Activated B cell treated with CpG ODN at 0.5 μM for 24 hours (primary cell): ENCODE measurements at places on chromosomes 2 and 18. TPM values are rescaled to one million over a fixed set of nuclear protein-coding genes. Genes with fewer than 3 reads are reported as not detected.

DNA sequence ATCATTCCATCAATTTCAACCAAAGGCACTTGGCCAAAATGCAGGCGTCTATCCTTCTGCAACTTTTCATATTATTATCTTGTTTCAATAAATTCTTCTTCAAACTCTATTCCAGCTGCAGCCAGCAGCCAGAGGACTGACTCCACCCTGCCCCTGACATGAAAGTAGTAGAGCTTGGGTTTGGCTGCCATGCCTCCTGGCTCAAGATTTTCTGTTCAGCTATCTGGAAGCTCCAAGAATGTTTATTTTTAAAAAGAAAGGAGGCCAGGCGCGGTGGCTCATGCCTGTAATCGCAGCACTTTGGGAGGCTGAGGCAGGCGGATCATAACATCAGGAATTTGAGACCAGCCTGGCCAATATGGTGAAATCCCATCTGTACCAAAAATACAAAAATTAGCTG lies 4.9 kb downstream of the DNAH7 start:
- no peak for DNase-seq

GRCh38 chr2:29527947-29528346 lies 393.4 kb downstream of the ALK start:
- no peak for DNase-seq

DNA sequence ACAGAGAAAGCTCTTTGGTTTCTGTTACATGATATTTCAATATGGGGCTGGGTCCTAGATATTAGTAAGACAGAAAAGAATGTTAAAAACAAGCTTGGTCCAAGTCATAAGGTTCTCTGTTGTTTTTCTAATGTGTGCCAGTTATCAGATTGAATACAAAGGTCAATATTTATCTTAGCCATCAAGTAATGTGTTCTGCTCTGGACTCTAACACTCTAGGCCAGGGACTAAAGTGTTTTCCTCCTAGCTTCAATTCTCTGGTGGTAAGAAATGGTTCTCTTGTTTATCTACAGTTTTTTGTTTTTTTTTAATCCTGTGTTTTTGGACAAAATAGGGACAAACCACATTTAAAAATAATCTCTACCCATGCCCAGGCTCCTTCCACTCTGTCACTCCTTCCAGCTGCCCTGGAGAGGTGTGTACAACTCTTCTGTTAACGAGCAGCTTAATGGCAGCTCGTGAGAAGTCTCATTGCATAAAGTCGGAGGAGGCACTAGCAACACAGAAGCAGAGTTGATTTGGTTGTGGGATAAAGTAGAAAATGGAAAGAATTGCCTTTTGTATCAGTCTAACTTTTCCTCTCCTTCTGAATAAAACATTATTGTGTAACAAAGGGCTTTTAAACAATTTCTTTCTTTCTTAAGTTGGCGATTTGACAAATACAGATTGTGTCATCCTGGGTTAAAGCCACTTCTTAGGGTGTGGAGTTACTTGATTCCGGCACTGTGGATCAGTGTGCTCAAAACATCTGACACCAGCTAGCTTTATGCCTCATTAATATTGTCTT lies 8.0 kb upstream of the SESTD1 start:
- no peak for DNase-seq

- DNase-seq = peak; percentile 12
These were observed 21.0 kb downstream of the SNORC start for GRCh38 chr2:232890896-232891601.

GRCh38 chr18:32437100-32437834 lies 33.4 kb downstream of the GAREM1 start:
- no peak for DNase-seq

GRCh38 chr2:157592948-157593347 lies 35.7 kb downstream of the ACVR1C start:
- DNase-seq = no peak

DNA sequence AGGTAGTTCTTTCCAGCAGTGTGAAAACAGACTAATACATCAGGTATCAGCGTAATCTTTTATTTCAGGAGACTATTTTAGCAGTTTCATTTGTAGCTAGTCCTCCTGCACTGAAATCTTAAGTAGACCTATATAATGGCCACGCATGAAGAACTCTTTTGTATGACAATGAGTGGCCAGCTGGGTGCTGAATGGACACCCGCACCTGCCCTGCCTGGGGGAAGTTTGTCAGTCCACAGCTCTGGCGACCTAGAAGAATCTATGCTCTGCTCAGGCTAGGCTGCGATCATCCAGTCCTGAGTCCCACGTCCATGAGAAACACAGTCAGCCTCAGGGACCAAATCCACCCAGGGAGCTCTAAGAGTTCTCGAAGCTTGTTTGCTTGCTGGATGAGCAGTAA lies 709.2 kb upstream of the ID2 start:
- DNase-seq = no peak

DNA sequence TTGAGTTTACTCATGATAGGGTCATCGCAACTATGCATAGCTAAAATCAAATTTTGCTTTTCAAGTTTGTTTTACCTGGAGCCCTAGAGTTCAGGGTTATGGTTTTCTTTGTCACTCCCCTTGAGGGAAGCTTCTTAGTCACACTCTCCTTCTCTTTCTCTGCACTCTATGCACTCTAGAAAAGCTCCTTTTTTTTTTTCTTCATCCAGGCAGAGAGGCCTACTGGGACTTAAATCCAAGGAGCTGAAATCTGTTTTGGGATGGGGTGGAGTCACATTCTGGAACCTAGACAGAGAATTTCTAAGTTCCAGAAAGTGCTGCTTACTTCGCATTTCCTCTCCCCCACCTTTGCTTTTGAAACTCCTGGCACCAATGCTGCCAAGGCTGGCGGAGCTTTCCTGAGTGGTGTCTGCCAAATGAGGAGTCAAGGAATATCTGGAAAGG lies 19.1 kb upstream of the IL18R1 start:
- DNase-seq = no peak

DNA sequence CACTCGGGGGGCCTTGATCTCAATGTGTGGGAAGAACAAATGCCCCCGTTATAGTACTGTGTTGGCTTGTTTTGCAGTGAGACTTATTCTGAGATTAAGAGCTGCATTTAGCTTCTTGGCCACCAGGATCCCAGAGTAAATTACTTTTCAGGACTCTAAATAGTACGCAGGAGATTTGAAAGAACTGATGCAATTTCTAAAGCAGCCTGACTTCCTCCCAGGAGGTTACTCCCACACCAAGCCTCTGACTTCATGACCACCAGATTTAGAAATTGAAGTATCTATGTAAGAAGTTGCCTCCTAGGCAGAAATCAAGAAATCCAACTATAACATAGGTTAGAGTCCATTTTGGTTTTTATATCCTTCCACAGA lies 67.0 kb downstream of the FEZ2 start:
- DNase-seq = no peak

GRCh38 chr2:215529271-215529670 lies 93.4 kb upstream of the FN1 start:
- no peak for DNase-seq

GRCh38 chr2:222724208-222724607 lies 52.8 kb downstream of the MOGAT1 start:
- DNase-seq = no peak

DNA sequence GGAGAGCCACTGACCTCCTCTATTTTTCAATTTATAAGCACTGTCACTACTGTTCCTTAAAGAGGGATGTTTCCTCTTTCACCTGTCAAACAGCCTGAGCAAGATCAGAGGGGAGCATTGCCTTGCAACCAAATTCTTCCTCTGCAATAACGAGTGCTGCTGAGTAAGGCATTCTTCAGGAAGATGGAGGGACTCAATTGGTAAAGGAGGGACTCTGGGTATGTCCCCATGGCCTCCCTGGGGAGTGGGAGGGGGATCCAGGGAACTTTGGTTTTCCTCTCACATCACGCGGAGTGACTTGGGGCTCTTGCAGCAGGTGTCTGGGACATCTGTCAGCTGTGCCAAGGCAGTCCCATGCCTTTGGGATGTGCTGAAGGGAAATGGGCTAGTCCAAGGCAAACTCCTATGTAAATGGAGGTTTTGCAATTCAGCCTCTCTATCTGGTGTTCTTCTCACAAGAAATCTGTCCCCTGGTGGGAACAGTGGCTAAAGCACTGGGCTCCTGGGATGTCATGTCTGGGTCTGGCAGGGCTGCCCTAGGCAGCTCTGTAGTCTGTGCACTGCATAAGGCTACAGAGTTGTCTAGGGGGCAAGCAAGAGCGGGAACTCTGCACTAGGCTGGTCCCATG lies 14.4 kb upstream of the HES6 start:
- no peak for DNase-seq

- DNase-seq = no peak
These were observed 60.4 kb downstream of the COL4A4 start for GRCh38 chr2:227103583-227103982.

DNA sequence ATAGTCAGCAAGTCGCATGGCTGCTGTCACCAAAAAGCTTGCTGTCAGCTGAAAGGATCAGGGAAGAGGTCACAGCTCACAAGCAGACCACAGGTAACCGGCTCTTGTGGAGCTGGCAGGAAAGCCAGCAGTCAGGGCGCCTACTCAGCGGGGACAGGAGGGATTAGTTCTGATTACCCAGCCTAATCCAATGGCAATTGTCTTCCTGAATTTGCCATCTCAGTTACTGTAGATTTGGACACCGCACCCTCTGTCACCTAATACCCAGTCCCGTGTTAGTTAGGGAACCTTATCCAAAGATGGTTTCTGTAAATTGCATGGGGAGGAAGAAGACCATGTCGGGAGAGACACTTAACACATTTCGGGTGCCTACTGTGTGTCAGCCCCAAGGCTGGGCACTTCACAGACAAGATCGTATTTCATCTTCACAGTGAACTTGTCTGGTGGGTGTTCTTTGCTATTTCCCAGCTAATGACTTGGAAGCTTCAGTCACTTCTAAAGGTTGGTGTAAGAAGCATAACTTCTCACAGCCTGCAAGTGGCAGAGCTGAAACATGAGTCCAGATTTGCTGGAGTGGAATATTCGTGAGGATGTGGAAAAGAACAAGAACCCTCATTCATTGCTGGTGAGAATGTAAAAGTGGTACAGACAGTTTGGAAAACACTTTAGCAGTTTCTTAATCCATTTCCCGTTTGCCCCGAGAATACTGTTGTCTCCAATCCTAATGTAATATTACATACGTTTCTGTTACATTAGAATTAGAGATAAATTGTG lies 9.9 kb downstream of the ALPK2 start:
- DNase-seq = no peak

DNA sequence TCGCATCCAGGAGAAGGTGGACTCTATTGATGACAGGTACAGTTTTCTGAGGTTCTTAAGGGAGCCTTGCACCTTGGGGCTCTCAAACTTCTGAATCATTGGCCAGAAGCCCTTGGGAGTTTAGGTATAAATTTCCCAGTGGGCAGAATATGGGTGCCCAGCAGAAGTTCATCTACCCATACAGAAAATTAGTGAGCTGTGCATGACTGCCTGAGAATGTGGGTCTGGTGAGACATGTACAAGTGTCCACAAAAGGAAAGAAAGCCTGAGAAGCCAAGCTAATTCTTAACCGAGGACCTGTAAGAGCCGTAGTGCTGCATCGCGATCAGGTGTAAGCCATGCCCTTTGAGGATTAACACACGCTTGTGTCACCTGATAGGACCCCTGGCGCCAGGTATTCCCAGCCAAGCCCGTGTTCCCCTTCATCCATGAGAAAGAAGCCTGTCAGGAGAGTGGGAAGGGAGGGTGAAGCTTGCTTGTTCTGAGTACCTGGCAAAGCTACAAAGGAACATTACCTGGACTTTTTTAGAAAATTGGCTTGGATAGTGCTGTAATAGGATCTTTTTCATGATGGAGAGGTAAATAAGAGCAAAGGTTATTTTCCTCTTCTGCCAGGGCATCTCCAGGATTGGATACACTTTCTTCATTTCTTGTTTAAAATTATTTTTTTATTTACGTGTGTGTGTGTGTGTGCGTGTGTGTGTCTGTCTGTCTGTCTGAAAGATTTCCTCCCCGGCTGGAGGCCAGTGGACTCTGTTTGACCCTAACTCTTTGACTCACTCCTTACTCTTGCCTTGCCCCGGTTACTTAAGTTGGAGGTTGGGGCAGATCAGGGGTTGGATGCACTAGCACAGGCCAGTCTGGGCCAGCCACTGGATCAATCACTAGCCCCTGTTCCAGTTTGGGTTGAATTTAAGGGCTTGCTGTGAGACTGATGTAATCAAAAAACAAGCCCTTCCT lies 90.4 kb upstream of the EML6 start:
- DNase-seq = no peak

GRCh38 chr18:49672853-49673252 lies 111.0 kb downstream of the LIPG start:
- DNase-seq = no peak

DNA sequence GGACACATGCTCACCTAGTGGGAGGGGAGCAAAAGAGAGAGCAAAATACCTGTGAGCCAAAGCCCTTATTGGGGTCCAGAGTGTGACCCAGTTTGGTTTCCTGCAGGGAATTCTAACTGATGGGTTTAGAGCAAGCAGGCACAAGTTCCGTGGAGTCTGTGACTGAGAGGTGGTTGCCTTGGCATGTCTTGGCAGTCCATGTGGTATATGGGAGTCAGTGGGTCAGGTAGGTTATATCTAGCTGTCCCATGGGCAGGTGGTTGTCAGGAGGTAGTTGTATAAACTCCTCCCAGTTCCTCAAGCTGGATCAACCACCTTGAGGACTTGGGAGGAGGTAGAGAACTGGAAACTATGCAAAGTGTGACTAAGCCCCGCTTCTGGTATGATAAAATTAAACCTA lies 452.8 kb upstream of the VWC2L start:
- DNase-seq = no peak

- DNase-seq = no peak
These were observed 113.1 kb upstream of the PARD3B start for GRCh38 chr2:204432196-204432595.

- no peak for DNase-seq
These were observed 39.7 kb upstream of the EPAS1 start for GRCh38 chr2:46257476-46257875.

GRCh38 chr2:224584785-224585210 lies 365 bp downstream of the CUL3 start:
- DNase-seq = peak; percentile 66

GRCh38 chr18:3721771-3722648 lies 272.0 kb downstream of the TGIF1 start:
- no peak for DNase-seq

GRCh38 chr18:50507120-50507590 lies 52.7 kb upstream of the MAPK4 start:
- no peak for DNase-seq

DNA sequence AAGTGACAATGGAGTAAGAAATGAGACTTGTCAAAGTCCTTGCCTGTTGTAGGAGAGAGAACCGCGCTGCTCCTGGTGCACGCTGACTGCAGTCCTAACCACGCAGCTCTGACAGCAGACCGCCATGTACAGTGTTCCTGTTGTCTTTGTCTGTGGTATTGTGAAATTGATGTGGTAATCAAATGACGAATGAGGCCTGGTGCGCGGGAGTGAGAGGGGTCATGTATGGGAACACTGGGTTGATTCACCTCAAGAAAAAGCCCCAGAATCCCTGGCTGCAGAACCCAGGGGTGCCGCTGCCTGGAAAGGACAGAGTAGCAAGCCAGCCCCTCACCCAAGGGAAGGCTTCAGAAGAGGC lies 64.0 kb downstream of the INPP4A start:
- DNase-seq = no peak

ITGB6 gene
- total RNA-seq = not detected in 2 replicates

COL5A2 gene
- total RNA-seq = 0.13 and 0.24 TPM in 2 replicates

PDK1 gene
- total RNA-seq = 14.8 and 16.3 TPM in 2 replicates

GAL3ST2 gene
- 0.15 TPM in 1 of 2 replicates, not detected in the other for total RNA-seq

DNAJC5G gene
- not detected in 2 replicates for total RNA-seq

MARCHF7 gene
- total RNA-seq = 86.7 and 89.5 TPM in 2 replicates

CCDC68 gene
- 0.24 and 0.33 TPM in 2 replicates for total RNA-seq

DIPK1C gene
- not detected in 2 replicates for total RNA-seq

RASGRP3 gene
- total RNA-seq = 179 and 205 TPM in 2 replicates

WNT10A gene
- total RNA-seq = 26.9 and 31.8 TPM in 2 replicates

KYNU gene
- 43.8 and 48.0 TPM in 2 replicates for total RNA-seq
